ENCODE measurements at places on chromosomes 3 and 15.

DNA sequence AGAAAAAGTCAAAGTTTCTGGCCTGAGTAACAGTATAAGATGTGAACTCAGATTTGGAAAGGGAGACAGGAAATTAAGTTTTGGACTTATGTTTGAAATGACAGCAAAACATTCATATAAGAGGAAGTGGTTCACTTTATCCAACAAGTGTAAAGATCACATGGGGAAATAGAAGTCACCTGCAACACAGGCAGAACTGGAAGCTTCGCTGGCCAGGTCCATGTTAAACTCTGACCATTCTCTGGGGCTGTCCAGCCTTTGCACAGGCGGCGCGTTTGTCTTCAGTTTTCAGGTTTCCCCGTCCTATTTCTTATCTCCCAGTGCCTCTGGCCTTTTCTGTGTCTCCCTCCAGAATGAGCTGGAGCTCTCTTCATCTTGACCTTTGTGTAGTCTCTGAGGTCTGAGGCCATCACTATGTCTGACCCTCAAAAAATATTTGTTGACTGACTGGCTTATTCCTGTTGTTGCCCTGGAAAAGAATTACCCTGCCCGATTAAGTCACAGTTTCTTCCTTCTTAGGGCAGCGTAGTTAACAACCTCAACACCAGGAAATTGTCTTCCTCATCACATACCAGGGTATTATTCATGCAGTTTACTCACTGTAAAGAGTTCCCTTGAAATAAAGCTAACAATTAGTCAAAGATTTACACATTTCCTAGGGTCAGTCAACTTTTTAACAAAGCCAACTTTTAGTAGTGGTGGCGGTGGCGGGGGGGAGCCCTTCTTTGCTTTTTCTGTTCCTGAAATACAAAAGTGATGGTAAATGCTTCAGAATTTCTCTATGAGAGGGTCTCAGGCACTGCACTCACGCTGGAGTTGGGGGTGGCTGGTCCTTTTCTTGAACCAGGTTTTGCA is 959 bp upstream of the RASA2 start:
- no peak for DNase-seq

GRCh38 chr15:93027413-93027812 is 61.6 kb downstream of the RGMA start:
- DNase-seq: no peak

GRCh38 chr3:7787871-7788828 is 713.5 kb upstream of the LMCD1 start:
- no peak for DNase-seq

DNA sequence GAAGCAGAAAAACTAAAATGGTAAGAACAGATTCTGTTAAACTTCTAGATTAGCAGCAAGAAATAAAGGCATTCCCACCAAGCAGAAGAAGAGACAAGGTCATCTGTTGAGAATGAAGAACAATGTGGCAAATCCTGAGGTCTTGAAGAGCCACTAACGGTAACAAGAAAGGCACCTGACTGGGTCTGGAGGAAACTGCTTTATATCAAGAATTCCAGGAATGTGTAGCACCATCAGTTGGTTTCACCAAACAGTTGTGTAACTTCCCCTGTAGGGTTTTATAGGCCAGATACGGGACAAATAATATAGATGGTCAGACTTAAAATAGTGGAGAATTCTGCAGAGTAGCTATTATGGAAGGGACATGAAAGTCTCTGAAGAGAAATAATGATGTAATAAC is 57.3 kb downstream of the ACAP2 start:
- no peak for DNase-seq

DNA sequence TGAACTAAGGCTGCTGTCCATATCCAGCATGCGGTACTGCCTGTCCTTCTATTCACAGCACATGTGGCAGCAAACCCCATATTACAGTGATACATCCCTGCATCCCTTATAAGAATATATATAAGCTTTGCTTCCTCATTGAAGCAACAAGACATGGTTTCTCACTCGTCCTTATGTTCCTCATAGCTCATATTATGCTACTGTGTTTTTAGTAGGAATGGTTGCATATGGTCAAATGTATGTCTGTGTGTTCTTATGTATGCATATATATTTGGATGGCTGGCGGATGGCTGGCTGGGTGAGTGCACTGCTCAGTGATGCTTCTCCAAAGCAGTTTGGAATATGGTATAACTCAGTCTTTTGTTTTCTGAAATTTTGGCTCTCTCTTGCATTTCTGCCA is 254.9 kb downstream of the LPP start:
- no peak for DNase-seq

- no peak for DNase-seq
These were observed 327.9 kb upstream of the CTNNB1 start for GRCh38 chr3:40871394-40871793.

- no peak for DNase-seq
These were observed 72.2 kb upstream of the EPHB3 start for GRCh38 chr3:184489268-184489841.

DNA sequence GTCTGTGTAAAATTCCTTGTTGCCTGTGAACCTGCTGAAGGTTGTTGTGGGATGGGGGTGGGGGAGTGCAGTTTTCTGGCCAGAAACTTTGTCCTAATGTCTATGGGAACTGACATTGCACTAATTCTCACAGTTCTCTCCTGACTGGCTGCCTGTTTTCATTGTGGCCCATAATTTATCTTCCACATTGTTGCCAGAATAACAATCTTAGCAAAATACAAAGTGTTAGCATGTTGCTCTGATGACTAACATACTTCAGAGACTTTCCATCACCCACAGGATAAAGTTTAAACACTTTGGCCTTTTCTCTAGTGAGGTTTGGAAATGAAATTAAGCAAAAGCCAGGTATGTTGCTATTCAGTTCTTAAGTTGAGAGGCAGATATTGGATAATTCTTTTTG is 81.4 kb upstream of the TBC1D5 start:
- no peak for DNase-seq

- DNase-seq: no peak
These were observed 22.8 kb downstream of the TMEM43 start for GRCh38 chr3:14147617-14148016.

GRCh38 chr3:176964661-176965060 is 232.6 kb downstream of the TBL1XR1 start:
- DNase-seq: no peak

DNA sequence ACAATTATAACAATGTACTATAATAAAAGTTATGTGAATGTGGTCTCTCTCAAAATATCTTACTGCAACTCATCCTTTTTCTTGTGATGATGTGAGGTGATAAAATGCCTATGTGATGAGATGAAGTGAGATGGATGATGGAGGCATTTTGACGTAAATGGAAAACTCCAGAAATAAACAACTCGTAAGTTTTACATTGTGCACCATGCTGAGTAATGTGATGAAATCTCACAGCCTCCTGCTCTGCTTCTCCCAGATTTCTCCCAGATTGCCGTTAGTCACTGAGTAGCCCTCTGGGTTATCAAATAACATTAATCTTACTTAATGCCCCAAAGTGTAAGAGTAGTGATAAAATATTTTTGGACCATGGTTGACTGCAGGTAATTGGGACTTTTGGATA is 64.8 kb upstream of the SLCO2A1 start:
- no peak for DNase-seq

DNA sequence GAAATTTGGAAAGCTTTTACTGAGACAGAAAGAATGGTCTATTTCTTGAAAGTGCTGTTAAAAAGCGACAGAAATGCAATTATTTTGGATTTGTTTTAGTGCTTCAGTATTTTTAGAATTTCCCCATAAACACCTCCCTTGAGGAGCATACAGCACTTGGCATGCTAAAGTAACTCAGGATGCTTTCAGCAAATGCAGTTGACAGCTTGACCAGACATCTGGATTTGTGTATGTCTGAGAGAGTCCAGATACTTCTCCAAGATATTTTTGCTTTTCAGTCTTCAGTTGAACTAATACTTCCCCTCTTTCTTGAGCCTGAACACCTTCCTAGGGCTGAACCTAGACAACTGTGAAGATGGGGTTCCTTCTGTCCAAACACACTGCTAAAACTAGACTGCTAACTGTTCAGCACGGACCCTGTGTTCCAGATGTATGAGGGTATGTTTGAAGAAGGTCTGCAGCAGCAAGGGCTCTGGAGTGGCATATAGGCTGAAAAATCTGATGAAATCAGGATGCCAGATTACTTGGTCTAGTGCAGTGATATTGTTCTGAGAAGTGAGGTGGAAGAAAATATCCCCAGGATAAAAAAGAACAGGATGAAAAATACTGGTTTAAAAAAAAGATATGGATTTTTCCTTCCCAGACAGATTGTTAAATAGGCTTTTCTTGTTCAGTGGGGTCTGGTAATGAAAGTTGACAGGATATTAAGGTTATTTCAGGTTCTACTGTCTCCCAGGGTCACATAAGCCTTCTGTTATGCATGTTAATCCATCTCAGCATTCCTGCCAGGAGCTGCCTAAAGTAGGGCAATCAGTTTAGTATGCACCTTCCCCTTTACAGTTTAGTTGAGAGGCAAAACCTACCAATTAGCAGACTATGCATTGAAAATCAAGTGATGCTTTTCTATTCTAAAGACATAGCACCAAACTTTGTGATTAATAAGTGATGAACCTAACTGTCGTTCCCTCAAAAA is 516.9 kb upstream of the TBL1XR1 start:
- DNase-seq: no peak

DNA sequence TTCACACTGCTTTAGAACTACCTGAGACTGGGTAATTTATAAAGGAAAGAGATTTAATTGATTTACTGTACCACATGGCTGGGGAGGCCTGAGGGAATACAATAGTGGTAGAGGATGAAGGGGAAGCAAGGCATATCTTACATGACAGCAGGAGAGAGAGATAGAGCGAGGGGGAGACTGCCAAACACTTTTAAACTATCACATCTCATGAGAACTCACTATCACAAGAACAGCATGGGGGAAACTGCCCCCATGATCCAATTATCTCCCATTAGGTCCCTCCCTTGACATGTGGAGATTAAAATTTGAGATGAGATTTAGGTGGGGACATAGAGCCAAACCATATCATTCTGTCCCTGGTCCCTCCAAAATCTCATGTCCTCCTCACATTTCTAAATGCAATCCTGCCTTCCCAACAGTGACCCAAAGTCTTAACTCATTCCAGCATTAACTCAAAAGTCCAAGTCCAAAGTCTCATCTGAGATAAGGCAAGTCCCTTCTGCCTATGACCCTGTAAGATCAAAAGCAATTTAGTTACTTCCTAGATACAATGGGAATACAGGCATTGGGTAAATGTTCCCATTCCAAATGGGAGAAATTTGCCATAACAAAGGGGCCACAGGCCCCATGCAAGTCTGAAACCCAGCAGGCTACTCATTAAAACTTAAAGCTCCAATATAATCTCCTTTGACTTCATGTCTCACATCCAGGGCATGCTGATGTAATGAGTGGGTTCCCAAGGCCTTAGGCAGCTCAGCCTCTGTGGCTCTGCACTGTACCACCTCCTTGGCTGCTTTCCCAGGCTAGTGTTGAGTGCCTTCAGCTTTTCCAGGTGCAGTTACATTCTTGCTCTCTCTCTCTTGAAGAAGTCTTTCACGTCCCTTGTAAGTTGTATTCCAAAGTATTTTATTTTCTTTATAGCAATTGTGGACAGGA is 481.7 kb upstream of the TGFBR2 start:
- peak; percentile 48 for DNase-seq

- no peak for DNase-seq
These were observed 17.2 kb downstream of the TSPAN3 start for GRCh38 chr15:77053709-77054108.
